ENCODE measurements at places on chromosomes 1 and 21. TPM values are rescaled to one million over a fixed set of nuclear protein-coding genes. Genes with fewer than 3 reads are reported as not detected.

DNA sequence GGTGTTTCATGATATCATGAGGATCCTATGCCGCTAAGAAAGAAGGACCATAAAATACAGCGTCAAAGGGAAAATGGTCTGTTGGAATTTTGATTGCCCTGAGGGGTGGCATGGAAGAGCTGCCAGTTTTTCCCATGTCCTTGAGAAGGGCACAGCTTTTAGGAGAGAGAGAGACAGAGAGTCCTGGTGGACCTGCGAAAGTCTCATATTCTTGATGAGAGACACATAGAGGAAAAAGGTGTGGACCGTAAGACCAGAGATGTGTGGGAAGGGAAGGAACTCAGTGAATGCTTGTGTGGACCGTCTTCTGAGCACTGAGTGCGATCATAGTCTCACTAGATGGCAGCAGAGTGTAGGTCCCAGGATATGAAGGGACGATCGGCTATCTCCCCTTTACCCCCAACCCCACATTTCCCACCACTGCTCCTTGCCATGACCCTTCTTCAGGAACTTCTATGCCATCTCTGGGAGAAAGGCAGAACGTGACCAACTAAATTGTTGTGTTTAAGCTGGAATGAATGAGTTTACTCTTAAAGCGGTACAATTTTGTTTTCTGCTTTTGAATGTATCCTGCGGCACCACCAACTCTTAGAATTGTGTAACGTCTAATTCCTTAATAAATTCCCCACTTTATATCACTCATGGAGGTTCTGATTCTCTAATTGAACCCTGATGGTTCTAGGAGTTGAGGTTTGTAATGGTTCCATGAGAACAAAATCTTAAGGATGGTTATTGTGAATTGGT is 117.7 kb downstream of the CTH start:
- H3K4me1 ChIP-seq: no peaks in the 10 kb centered on the region
- H3K36me3 ChIP-seq: no peaks in the 10 kb centered on the region
- DNase-seq: no peak
- H3K27ac ChIP-seq: no peak overlapping the region
- H3K4me3 ChIP-seq: no peak overlapping the region

PRELP gene
- total RNA-seq: 0.29 TPM

DNA sequence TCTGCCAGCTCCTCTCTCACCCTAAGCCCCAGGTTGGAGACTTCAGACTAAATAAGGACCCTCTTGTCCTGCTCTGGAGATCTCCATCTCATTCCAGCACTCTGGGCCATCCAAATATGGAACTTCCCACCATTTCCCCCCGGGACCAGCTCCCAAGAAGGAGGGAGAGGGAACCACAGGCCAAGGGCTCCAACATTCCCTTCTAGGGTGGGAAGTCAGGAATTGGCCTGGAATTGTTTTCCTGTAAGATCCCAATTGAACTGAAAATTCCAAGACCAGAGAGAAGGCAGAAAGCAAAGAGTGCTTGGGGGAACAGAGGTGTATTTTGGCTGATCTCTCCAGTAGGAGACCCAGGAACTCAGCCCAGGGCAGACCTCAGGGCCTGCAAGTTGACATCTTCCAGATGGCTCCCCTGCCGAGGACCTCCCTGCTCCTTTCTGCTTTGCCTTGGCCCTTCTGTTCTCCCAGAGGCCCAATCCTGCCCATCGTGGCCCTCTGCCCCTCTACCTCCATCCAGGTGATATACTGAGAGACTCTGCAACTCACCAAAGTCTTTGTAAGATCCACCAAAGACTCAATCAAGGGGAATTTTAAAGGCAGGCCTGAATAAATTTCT is 14.9 kb downstream of the CSRP1 start:
- no peak overlapping the region for H3K4me3 ChIP-seq
- DNase-seq: no peak
- peak overlapping the region; percentile 57 for H3K27ac ChIP-seq
- peaks cover 89% of the 10 kb centered on the region for H3K36me3 ChIP-seq
- peaks cover 89% of the 10 kb centered on the region for H3K4me1 ChIP-seq

- no peaks in the 10 kb centered on the region for H3K27me3 ChIP-seq
- H3K27ac ChIP-seq: no peak overlapping the region
- H3K36me3 ChIP-seq: no peaks in the 10 kb centered on the region
- peaks cover 2% of the 10 kb centered on the region for H3K4me1 ChIP-seq
Measured at GRCh38 chr21:27079636-27080240, 112.8 kb upstream of the ADAMTS5 start.

Data from osteoblast (primary cell).